ENCODE measurements at places on chromosomes 7 and 10. TPM values are rescaled to one million over a fixed set of nuclear protein-coding genes. Genes with fewer than 3 reads are reported as not detected.

Gene SPAM1
- total RNA-seq: not detected

Gene PRKCQ
- 0.32 TPM for total RNA-seq

Gene WDFY4
- total RNA-seq: not detected

Gene AGR3
- total RNA-seq: not detected

Gene NT5C2
- total RNA-seq: 55.6 TPM

Gene COL28A1
- not detected for total RNA-seq

Gene TMEM254
- total RNA-seq: 17.7 TPM

Gene GNAT3
- total RNA-seq: not detected

Gene EGR2
- total RNA-seq: 4.9 TPM

Gene ZNF488
- total RNA-seq: not detected

Gene ATP6V0A4
- not detected for total RNA-seq

Gene FFAR4
- not detected for total RNA-seq

Gene CDK1
- 12.1 TPM for total RNA-seq

Gene SPACDR
- total RNA-seq: not detected

Gene AEBP1
- total RNA-seq: 28.5 TPM

Gene ZNF716
- total RNA-seq: not detected

Gene FAM25G
- total RNA-seq: not detected

Gene MMRN2
- total RNA-seq: 6.8 TPM

Gene PRSS37
- total RNA-seq: not detected

Gene CXCL12
- total RNA-seq: 255 TPM

Gene TMEM236
- under 0.01 TPM for total RNA-seq

Gene CYP3A5
- not detected for total RNA-seq

Gene OR13A1
- not detected for total RNA-seq

Gene MSS51
- 1.3 TPM for total RNA-seq

Gene ACTA2
- total RNA-seq: 466 TPM

Gene MACC1
- 0.18 TPM for total RNA-seq

Gene ANKRD30A
- total RNA-seq: not detected

Gene CALML5
- not detected for total RNA-seq

Gene ANKRD7
- total RNA-seq: not detected

Gene FAM20C
- total RNA-seq: 34.5 TPM

Measured in cardiac atrium fibroblast (primary cell).